Hypothalamus (tissue), 51 donors: ENCODE measurements at places on chromosomes 11 and 22.

GRCh38 chr11:16881074-16881709, 133.0 kb downstream of the PLEKHA7 start:
- DNase-seq = no peak

- no peak for DNase-seq
Observed at GRCh38 chr11:105204636-105205035, 65.1 kb upstream of the CARD18 start.

DNA sequence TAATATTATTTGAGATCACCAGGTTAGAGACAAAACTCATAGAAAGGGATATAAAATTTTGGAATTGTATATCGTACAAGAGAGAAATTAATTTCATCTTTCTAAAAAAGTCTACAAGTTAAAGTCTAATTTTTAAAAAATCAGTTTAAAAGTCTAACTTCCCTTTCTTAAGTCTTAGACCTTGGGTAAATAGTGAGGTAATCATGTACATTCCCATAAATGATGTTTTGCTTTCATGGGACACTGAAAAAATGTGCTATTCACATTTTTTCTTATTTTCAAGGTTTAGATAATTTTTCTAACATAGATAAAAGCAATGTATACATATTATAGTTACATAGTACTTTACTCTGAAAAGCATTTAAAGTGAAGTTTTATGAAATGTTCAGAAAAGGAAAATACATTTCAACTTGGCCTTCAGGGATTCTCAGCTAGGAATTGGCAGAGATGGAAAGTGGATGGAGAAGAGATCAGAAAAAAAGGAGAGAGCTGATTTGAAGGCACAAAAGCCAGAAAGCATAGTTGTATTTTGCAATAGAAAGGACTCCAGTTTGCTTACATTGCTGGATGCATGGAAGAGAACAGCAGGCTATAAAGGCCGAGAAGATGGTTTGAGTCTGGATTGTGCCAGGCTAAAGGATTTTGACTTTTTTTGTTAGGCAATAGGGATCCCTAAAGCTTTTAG, 194.0 kb downstream of the CASP12 start:
- no peak for DNase-seq

GRCh38 chr22:34334893-34335292, 414.6 kb upstream of the LARGE1 start:
- no peak for DNase-seq

- no peak for DNase-seq
Observed at GRCh38 chr11:131168839-131169713, 201.3 kb upstream of the NTM start.
